ENCODE measurements at places on chromosomes 7 and 10.

- no peak for DNase-seq
Measured at GRCh38 chr10:70528741-70529362, 50.3 kb downstream of the PALD1 start.

DNA sequence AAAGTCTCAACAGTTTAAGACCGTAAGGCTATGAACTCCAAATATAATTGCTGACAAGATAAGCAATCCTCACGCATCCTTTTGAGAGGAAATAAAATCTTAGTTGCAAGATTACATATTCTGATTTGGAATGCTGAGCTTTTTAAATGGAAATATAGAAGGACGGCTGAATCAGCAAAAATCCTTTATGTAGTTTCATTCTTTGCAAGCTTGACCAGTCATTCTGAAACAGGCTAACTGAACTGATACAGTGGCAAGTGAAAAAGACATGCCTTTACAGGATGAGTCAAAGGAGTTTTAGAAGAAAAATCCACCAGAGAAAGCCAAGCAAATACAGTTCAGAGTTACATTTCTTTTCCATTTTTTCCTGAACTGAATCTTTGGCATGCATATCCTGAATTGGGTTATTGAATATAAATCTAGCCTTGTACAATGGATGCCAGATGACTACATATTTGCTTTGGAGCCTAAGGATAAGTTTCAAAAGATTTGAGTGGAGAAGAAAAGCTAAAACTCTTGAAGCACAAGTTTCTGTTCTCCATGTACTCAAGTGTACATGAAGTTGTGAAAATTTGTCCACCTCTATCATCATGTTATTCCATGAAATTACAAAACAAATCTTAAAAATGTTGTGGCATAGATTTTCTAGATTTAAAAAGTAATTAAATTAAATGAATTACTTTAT, 4.4 kb downstream of the VIM start:
- no peak for DNase-seq

DNA sequence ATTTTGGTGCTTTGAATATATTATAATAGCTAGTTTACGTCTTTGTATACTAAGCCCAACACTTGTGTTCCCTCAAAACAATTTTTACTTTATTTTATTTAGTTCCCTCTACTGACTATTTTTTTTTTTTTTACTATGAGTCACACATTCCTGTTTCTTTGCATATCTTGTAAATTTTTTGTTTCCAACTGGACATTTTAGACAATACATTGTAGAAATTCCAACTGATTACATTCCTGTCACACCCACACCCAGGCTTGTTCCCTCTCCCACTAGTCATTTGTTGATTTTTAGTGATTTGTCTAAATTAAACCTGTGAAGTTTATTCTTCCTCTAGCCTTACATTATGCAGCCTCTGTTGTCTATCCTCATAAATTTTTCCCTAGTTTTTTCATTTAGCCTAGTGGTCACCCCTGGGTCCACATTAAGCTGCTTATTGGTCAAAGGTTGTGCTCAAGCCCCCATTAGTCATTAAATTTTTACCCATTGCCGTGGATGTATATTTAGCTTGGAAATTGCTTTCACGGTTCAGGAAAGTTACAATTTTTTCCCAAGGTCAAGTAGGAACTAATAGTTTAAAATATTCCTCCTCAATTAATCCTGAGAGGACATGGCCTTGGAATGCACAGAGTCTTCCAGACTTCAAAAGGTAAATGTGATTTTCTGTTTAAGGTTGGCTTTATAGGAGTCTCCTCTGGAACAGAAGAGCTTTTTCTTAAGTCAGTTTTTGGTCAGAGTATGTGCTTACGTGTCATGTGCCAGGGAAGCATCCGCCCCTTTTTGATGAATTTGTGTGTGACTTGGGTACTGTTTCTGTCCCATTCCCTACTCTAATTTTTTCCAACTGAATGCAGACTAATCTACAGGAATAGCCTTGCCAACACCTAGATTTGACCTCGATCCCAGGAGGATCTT, 207.6 kb upstream of the TMEM72 start:
- no peak for DNase-seq

DNA sequence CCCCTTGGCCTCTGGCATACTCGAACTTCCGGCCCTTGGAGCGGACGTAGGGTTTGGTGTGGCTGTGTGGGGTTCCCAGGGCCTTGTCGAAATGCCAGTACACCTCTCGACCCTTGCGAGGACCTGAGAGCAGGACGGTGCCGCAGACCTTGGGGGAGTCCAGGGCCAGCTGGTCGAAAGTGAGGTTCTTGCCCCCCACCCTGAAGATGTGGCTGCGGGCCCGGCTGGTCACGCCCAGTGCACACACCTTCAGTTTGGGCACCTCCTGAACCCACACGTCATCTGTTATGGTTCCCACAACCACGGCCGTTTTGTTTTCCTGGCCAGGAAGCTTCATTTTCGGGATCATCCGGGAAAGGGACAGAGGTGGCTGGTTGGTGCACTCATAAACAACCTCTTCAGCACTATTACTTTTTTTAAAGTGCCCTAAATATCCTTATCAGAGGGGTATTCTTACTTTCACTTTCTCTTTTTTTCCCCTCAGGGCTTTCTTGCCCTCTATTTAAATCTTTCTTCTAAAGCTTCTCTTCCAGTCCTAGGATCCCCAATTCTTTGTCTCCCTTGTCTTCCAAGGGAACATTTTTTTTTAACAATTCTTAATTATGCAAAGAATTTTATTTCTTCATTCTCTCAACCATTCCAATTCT, 44.9 kb upstream of the FAM3C start:
- DNase-seq = no peak

- DNase-seq = no peak
Measured at GRCh38 chr7:48681006-48681405, 243.3 kb upstream of the CDC14C start.

DNA sequence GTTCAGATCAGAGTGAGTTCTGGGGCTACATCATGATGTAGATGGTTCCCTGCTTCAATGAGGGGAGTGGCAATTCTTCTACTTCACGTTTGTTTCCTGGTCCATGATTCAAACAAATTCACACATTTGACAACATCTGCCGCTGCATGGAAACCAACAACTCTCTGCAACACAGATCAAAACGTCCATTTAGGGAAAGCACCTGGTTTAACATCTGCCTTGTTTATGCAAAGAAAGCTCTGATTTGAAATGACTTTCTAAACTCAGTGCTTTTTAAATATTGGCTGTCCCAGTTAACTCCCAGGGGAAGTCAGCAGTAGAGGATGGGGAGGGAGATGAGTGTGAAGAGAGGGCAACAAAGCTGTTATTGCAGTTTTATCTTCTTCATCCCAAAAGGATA, 93.8 kb downstream of the GAD2 start:
- no peak for DNase-seq

DNA sequence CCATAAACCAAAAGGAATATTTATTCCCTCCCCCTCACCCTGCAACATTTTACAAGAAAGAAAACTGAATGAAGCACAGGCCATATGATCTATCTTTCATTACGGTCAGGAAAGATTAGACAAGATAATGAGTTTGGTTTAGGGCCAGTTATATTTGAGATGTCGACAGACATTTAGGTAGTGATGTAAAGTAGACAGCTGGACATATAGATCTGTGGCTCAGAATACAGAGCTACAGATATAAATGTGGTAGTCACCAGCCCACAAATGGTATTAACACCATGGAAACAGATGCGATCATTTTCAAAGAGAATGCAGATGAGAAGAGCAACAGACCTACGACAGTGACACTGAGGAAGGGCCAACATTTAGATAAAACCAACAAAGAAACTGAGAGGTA, 142.5 kb downstream of the SRPK2 start:
- no peak for DNase-seq

GRCh38 chr10:43145311-43145710, 7.1 kb downstream of the CSGALNACT2 start:
- DNase-seq = no peak

- DNase-seq = no peak
Measured at GRCh38 chr7:28065308-28065707, 115.3 kb downstream of the JAZF1 start.

DNA sequence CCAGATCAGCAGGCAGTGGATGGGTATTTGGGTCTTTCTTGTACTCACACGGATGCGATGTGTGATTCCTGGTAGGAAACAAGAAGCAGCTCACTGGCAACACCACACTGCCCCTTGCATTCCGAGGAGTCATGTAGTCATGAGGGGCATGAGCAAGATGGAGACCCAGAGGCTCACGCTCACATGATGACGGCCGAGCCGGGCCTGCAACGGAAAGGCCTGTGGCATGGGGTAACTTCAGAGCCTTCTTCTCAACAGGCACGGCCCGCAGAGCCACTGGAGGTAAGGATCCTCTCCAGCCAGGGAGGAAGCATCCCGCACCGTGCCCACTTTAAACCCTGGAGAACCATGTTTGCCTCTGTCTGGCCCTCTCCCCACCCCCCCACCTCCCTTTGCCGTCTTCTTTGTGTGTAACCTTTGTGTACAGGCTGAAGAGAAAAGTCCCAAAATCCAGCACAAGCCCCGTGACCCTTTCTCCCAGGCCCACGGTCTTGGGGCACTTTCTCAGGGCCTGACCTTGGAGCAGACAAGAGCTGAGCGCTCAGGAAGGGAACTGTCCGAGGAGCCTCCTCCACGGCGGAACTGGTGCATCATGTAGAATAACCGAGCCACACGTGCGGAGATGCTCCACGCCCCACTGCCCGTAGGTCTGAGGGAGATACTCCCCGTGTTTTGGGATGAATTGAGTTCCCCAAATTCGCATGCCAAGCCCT, 516.4 kb downstream of the DNAJB6 start:
- no peak for DNase-seq

GRCh38 chr10:50510517-50511473, 113.0 kb downstream of the SGMS1 start:
- no peak for DNase-seq

GRCh38 chr10:34178756-34179155, 636.3 kb downstream of the PARD3 start:
- DNase-seq = no peak

GRCh38 chr7:81956520-81956919, 186.7 kb upstream of the HGF start:
- DNase-seq = no peak

DNA sequence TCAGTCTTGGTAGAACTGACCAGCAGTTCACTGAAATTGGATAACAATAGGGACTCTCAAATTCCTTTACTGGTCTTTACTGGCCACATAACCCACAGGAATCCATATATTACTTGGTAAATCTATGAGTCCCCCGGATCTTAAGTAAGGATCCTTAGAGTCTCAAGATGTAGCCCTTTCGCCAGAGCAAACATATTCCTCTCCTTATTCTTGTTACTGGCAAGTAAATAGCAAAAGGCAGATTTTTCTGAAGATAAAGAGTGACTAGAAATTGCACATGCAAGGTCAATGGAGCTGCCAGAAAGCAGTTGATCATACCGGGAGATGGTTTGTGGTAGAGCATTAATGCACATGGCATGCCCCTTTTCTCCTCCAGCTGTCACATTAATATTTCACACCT, 283.0 kb downstream of the HDAC9 start:
- no peak for DNase-seq

DNA sequence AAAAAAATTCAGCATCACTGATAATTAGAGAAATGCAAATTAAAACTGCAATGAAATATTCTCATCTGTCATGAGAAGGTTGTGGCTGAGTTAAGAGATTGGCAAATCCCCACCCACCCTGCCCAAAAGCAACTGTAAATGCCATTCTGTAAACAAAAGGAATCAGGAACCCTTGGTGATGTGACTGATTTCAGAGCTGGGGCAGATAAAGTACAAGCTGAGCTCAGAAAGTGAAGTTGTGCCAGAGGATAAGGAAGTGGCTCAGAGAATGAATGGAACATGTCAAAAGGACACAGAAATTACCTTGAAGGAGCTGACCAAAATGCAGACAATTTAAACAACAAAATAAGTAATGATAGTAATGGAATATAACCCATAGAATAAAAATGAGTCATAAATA, 32.7 kb upstream of the ARMS2 start:
- no peak for DNase-seq

GRCh38 chr7:102004229-102004628, 186.8 kb downstream of the CUX1 start:
- DNase-seq = no peak

DNA sequence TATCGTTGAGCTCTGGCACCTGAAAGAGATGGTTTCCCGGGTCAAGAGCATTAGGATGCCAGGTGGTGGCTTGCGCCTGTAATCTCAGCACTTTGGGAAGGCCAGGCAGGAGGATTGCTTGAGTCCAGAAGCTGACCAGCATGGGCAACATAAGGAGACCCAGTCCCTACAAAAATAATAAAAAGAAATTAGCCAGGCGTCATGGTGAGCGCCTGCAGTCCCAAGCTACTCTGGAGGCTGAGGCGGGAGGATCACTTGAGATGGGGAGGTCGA, 6.1 kb upstream of the KCP start:
- DNase-seq = no peak

DNA sequence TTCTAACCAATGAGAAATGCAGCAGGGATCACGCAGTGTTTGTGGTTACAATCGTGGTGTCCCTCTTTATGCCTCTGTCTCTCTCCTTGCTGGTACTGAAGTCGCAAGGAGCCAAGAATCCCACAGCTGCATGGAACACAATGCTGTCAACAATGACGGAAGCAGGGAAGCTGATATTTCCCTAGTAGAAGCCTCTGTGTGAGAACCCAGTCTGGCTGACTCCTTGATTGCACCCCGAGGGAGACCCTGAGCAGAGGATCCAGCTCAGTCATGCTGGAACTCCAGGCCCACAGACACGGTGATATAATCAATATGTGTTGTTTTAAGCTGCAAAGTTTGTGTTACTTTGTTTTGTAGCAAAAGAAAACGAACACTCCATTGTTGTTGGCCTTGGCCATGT, 677.9 kb downstream of the PARD3 start:
- no peak for DNase-seq

GRCh38 chr7:73983437-73984164, 44.4 kb upstream of the ELN start:
- DNase-seq = no peak

GRCh38 chr10:117547716-117548668, 5.4 kb downstream of the EMX2 start:
- DNase-seq = no peak

- no peak for DNase-seq
Measured at GRCh38 chr7:143120691-143121405, 11.0 kb upstream of the PIP start.

DNA sequence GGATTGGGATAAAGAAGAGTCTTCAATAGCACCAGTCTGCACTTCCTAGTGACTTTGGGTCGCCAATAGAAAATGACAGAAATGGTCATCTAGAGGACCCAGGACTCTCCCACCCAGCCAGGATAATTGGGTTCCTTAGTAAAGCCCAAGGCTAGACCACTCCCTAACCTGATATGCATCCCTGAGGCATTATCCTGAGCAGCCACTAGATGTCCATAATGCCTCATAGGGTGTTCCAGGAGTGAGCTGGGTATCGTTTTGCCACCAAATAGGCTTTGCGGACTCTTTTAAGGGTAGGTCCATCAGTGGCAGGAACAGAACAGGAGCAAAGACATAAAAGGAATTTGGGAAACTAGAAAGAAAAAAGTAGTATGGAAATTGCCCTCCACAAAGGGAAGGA, 4.5 kb upstream of the LRRC4 start:
- no peak for DNase-seq

DNA sequence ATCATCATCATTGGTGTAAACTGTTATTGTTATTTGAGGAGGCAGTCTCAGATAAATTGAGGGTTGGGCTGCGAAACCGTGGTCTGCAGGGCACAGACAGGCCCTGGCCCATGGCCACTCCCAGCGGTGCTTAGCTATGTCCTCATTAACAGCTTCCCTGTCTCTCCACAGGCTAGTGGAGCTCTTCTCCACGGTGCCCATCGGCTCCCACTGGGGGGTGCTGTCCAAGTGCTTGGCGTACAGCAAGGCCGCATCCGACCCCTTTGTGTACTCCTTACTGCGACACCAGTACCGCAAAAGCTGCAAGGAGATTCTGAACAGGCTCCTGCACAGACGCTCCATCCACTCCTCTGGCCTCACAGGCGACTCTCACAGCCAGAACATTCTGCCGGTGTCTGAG, 21.6 kb downstream of the GPR26 start:
- DNase-seq = no peak

- no peak for DNase-seq
Measured at GRCh38 chr7:152704796-152705384, 28.9 kb upstream of the XRCC2 start.
